ENCODE measurements at places on chromosomes 6 and 20.

- DNase-seq, result no peak
These were observed 20.8 kb downstream of the ADGRG6 start for GRCh38 chr6:142322504-142323198.

DNA sequence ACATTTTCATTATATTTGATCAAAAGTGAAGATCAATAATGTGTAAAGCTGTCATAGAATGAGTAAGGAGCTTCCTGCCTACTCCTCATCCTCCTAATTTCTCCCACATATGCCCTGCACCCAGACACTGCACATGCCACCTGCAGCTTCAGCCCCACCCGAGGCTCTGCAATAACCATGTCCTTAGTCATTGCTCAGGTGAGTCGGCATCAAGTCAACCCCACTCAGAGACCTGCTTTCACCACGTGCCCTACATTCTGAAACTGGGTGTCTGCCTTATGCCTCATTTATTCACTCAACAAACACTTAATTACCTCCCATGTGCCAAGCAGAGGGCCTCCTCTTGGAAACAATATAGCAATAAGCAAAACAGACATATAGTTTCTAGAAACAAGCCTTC lies 15.4 kb upstream of the TNFAIP3 start:
- no peak for DNase-seq

DNA sequence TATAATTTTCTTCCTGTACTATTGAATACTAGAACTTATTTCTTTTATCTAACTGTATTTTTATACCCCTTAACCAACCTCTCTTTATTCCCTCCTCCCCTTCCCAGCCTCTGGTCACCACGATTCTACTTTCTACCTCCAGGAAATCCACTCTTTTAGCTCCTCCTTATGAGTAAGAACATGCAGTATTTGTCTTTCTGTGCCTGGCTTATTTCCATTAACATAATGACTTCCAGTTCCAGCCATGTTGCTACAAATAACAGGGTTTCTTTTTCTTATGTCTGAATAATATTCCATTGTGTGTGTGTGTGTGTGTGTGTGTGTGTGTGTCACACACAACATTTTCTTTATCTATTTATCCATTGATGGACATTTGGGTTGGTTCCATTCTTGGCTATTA lies 152.3 kb upstream of the OLIG3 start:
- DNase-seq, result no peak

GRCh38 chr6:105193647-105194046 lies 13.8 kb upstream of the POPDC3 start:
- peak; percentile 79 for DNase-seq

DNA sequence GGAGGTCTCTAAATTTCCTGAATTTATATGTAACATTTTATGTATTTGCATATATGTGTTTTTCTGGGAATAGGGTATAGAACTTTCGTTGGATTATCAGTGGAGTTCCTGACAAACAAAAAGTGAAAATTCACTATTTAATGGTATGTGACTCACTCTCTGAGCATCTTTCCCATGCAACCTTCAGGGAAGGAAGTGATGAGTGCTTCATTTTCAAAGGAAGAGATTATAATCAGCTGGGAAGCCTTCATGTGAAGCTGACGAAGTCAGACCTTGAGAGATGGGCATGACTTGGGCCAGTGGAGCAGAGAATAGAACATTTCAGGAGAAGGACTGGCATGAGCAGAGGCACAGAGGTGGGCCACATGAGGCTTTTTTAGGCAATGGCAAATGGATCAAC lies 72.7 kb downstream of the FAXC start:
- DNase-seq, result peak; percentile 2

GRCh38 chr6:129621252-129621651 lies 88.7 kb downstream of the ARHGAP18 start:
- no peak for DNase-seq
